ENCODE measurements at places on chromosomes 13 and 19.
A peak's percentile ranks its signal among the peaks of the same experiment; 100 is the strongest.

- no peak for DNase-seq
Observed at GRCh38 chr19:19054315-19054938, 9.4 kb upstream of the SLC25A42 start.

- no peak for DNase-seq
Observed at GRCh38 chr19:1760020-1760419, 6.7 kb downstream of the ONECUT3 start.

DNA sequence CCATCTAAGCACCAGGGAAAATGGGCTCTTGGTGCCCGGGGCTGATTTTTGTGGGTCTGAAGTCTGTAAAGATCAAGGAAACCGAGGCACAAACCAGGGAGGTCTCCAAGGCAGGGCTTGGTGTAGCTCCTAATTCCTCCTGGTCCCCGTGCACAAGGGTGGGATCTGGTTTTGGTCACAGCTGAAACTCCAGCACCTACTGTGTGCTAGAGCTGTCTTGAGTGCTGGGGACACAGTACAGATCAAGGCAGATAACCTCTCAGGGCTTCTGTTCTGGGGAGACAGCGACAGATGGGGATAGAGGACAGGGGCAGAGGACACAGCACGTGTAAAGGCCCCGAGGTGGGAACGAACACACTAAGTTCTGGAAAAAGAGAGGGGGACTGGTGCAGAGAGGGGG is 37.4 kb downstream of the PTPRS start:
- DNase-seq = no peak

GRCh38 chr19:17370026-17370587 is 7.0 kb downstream of the PLVAP start:
- DNase-seq = peak; percentile 63

- DNase-seq = no peak
Observed at GRCh38 chr19:50036908-50037307, 11.1 kb downstream of the ZNF473 start.

GRCh38 chr19:17933414-17934129 is 757 bp downstream of the CCDC124 start:
- no peak for DNase-seq

GRCh38 chr19:14673088-14673487 is 1.6 kb downstream of the ADGRE3 start:
- DNase-seq = peak; percentile 83

GRCh38 chr19:13033819-13034611 is 38.7 kb downstream of the NFIX start:
- peak; percentile 85 for DNase-seq

DNA sequence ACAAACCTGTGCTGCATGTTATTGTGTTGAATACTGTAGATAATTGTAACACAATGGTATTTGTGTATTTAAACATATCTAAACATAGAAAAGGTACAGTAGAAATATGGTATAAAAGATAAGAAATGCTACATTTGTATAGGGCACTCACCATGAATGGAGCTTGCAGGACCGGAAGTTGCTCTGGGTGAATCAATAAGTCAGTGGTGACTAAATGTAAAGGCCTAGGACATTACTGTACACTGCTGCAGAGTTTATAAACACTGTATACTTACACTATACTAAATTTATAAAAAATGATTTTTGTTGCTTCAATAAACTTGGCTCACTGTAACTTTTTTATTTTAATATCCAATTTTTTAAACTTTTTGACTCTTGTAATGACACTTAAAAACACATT is 34.4 kb downstream of the LMO7 start:
- DNase-seq = no peak

Measured in hematopoietic multipotent progenitor cell treated with erythropoietin and hydrocortisone succinate and interleukin-3 and kit ligand, for 6 days (in vitro differentiated cells).